Daoy (cell line): ENCODE measurements at places on chromosomes 12 and 14.
A peak's percentile ranks its signal among the peaks of the same experiment; 100 is the strongest.

- DNase-seq, result no peak
Measured at GRCh38 chr14:103111232-103111868, 11.9 kb upstream of the TNFAIP2 start.

DNA sequence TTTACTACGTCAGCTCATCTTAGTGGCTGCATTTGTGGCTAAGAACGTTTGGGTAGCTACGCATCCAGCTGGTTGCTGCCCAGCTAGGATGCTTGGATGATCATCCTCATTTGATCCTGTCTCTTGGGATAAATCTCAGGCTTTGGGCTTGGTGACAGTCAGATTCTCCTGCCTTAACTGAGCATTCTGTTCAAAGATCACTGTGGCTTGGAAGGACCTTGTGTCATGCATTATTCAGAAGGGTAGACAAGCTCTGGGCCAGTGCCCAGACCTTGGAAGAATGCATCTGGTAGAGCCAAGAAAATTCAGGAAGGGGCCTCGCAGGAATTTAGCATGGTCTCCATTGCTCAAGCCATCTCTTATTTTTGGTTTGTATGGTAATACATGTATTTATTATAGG, 188.4 kb downstream of the NRXN3 start:
- no peak for DNase-seq

- DNase-seq, result no peak
Measured at GRCh38 chr12:50964432-50964831, 12.1 kb downstream of the HIGD1C start.

- DNase-seq, result peak; percentile 7
Measured at GRCh38 chr12:71045781-71046180, 112.0 kb downstream of the TSPAN8 start.

GRCh38 chr14:71181215-71182003, 274.1 kb downstream of the PCNX1 start:
- DNase-seq, result no peak

- peak; percentile 42 for DNase-seq
Measured at GRCh38 chr12:2294651-2295475, 242.1 kb downstream of the CACNA1C start.

GRCh38 chr14:74855945-74856344, 20.0 kb downstream of the PROX2 start:
- no peak for DNase-seq

DNA sequence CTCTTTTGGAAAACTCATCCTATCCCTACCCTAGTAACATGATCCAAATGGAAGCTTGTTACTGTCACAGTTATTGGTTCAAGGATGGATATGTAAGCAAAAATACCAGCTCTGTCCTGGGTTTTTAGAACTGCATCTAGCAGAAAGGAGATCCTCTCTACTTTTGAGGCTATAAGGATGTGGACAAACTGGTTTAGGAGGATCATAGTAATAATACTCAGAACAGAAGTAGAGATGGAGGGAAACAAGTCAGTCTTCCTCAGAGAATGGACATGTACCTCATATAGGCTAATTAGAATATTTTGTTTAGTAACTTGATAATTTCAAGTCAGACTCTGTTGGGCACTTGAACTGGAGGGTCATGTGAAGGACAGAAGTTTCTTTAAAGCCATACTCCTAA, 26.6 kb downstream of the FUT8 start:
- DNase-seq, result no peak

GRCh38 chr12:30925607-30926242, 823 bp upstream of the TSPAN11 start:
- no peak for DNase-seq

- no peak for DNase-seq
Measured at GRCh38 chr14:91310606-91311283, 66.2 kb upstream of the GPR68 start.

DNA sequence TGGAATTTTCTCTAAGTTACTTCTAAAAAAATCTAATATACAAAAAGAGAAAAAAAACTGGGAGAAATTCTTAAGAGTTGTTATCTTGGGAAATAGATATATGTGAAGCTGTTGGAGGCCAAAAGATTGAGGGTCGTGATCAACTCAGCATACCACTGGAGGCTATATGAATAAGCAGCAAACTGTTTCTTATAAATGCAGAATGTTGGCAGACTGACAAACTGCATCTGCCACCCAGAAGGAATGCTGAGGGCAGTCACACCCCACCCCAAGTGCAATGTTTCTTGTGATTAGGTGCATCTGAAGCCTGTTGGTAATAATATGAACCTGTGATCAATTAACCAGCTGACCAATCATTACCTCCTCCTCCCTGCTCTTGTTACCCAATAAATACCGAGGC, 818.6 kb upstream of the MGAT4C start:
- DNase-seq, result peak; percentile 2

DNA sequence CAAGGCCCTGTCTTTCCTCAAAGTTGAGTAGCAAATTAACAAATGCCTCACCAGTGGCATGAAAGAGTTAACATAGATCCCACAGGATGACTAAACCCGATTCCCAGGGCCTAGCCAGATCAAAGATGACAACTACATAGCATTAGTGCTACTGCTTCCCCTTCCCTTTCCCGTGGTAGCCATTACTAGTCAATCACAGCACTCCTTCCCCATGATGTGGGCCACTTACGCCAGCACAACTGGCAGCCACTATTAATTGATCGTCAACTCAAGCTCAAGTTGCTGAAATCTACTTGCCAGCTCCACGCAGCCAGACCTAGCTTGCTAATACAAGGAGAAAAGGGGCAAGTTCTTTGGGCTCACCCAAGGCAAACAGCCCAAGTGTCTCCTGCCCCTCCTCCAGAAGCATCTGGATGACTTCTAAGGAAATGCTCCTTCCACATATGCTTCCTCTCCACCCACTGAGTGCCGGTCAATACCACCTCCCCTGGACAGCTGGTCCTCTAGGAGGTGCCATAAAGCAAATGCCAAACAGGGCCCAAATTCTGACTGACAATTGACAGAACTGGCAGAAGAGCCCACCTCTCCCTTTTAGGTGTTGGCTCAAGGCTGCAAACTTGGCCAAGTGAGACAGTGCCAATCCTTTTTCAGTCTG, 72.6 kb downstream of the NUAK1 start:
- no peak for DNase-seq

GRCh38 chr12:46963191-46963590, 116.2 kb upstream of the PCED1B start:
- DNase-seq, result no peak

DNA sequence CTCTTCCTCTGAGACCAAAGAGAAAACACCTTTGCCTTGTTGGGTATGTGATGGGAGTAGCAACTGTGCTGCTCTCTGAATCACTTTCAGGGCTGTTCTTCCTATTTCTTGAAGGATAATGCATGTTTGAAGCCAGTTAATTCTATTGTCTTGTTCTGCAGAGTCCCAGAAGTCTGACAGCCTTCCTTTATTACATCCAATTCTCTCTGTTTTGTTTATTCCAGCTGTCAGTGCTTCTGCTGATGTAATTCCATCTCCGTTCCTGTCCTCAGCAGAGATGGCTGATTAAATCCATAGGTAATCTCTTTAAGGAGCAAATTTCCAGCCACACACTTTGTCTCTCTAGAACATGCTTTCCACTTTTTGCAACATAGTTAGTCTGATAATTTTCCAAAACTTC, 59.7 kb downstream of the MGAT4C start:
- DNase-seq, result no peak

DNA sequence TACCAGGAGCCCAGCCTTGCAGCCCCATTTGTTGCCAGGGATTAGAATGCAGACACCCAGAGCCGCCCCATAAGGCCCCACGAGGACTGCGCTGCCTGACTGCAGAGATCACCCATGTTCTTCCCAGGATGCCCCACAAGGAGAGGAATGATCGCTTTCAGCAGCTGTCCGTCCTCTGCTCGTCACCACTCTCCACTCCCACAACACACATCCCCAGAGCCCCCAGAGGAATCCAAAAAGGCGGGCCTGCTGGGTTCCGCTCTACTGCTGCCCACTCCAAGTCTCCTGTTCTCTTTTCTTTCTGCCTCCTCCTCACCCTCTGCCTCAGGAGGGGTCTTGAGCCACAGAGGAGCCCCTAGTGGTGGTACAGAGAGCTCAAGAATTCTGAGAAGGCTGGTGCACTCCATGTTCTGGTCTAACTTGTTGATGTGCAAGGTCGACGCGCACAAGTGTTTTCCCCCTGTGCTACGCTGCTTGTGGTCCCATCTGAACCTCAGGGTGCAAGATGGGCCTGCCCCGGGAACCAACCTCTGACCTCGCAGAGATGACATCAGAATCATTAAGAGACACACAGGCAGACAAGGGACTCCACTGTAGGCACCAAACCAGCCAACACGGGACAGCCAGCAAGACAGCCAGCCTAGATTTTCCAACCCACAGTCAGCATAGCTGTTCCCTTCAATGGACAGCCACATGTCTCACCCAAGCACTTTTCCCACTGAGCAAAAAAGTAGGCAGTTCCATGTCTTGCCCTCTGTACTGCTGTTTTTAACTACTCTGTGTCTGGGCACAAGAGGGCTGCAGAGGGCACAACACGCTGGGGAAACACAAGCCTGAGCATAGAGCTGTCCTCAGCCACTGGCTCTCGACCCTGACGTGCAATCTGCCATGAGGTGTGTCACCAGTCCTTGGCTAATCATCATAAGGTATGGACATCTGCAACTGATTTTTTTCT, 29.9 kb downstream of the PXN start:
- no peak for DNase-seq

- peak; percentile 34 for DNase-seq
Measured at GRCh38 chr14:92352158-92352985, 29.4 kb downstream of the SLC24A4 start.

DNA sequence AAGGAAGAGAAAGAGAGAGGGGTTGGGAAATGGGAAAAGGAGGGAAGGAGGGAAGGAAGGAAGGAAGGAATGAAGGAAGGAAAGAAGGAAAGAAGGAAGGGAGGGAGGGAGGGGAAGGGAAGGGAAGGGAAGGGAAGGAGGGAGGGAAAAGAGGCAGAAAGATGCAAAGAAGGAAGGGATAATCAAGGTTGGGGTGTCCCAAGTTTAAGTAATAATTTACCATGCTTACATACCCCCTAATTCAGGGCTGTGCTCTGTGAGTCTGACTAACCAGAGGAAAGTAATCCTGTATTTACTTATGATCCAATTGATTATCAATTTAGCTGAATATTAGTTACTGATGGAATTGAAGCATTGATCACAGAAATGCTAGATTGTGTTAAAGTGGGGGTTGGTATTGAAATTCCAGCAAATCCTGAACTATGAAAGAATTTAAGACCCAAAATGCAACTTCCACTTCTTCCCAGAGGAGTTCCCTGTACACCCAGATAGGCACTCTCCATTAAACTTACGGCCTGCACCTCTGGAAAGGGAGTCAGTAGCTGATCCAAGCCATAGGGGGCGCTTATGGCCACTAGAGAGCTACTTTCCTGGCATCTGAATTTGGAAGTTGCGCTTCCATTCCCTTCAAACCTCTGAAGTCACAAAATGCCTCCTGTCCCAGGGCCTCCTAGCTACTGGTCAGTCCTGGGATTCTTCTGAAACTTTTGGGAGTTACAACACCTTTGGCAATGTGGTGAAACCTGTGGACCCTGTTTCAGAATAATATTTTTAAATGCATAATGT, 162.7 kb upstream of the PWP1 start:
- DNase-seq, result no peak

GRCh38 chr12:131372706-131373195, 338.1 kb upstream of the SFSWAP start:
- DNase-seq, result no peak

GRCh38 chr12:116459916-116460663, 99.1 kb upstream of the MAP1LC3B2 start:
- no peak for DNase-seq

DNA sequence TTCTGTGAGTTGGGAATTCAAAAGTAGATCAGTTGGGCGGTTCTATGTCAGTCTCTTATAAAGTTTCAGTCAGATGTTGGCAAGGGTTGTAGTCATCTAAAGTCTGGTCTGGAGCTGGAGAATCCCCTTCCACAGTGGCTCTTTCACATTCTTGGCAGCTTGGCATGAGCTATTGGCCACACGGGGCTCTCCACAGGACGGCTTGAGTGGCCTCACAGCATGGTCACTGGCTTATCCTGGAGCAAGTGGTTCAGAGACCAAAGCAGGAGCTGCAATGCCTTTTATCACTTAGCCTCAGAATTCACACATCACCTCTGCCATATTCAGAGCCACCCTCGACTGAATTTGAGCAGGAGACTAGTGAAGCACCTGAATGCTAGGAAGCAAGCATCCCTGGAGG, 7.1 kb upstream of the KICS2 start:
- DNase-seq, result no peak

DNA sequence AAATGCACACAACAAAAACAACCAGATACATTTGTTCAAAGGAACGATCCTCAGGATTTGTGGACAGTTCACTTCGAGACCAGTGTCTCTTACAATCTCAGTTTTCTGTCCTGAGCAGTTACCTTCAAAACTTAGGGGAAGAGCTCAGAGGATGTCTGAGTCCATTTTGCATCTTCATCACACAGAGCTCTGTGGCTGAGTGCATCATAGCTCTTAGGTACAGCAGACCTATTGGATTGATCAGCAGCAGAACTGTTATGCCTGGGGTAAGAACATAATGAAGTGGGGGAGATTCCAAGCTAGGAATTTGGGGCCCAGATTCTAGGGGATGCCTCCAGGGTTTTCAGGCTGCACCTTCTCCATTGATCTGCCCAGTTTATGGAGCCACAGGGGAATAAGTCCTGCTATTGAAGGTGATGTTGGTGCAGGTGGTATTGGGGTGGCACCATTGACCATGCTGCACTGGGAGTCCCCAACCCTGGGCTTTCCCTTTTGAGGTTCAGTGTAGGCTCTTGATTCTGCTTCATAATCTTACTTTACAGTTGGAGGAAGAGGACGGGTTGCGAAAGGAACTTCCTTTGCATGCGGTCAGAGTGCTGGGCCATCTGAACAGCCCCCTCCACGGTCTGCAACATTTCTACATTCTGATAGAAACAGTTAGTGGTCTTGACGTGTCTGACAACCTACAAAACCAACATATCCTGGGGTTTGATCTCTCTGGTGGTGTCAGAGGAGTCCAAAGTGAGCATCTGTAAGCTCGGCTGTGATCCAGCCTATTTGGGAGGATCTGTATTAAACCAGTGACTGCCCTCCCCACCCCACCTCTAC, 112.8 kb downstream of the CHST11 start:
- DNase-seq, result no peak

DNA sequence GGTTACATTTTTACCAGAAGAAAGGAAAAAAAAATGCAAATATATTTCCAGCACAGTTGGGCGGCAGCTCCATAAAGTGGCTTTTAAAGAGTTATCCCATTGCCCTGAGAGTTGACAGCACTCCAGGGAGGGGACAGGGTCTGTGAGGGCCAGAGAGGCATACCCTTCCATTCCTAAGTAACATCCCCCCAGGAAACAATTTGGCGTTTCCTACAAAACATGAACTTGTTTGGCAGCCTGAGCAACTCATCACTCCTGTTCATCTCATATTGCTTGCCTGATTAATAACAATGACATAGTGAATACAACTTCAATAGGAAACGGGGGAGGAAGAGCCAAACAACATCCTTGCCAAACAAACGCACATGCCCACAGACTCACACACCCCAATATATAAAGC, 23.3 kb downstream of the TC2N start:
- no peak for DNase-seq
